ENCODE measurements at places on chromosomes 11 and 22.

DNA sequence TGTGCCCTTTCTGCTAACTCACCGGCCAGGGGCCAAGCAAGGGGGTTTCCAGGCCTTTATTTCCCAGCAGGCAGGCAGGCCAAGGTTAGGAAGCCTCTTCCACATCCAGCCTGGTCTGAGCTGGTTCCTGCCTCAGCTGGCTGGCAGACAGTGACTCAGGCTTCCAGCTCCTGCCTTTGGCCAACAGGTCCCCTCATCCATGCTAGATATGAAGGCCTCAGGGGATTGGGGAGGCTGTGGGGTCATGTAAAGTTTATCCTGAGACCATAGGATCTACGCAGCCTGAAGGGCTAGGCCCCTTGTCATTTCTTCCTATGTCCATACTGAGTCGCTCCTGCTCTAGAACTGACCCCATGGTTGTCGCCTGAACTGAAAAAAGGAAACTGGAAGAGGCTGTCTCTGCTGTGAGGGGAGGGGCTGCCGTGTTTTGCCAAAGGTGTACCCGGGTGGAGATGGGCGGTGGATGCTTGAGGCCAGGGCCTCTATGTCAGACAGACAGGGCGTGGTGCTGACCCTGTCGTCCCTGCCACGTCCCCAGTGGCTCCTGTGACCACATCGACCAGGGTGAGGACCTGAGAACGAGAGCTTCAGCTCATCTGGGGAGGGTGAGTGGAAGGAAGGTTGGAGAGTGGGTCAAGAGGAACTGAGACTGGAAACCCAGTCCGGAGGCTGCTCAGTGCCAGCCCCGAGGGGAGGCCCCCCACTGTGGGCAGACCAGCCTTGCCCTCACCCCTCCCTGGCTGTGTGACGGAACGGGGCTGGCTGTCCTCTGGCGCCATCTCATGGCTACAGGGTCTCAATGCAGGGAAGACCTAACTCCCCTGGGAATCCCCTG lies 17.0 kb downstream of the P2RY6 start:
- DNase-seq, result peak; percentile 88

GRCh38 chr11:44065161-44065661 lies 859 bp upstream of the ACCS start:
- no peak for DNase-seq

GRCh38 chr22:37304595-37305343 lies 22.5 kb downstream of the CYTH4 start:
- no peak for DNase-seq

DNA sequence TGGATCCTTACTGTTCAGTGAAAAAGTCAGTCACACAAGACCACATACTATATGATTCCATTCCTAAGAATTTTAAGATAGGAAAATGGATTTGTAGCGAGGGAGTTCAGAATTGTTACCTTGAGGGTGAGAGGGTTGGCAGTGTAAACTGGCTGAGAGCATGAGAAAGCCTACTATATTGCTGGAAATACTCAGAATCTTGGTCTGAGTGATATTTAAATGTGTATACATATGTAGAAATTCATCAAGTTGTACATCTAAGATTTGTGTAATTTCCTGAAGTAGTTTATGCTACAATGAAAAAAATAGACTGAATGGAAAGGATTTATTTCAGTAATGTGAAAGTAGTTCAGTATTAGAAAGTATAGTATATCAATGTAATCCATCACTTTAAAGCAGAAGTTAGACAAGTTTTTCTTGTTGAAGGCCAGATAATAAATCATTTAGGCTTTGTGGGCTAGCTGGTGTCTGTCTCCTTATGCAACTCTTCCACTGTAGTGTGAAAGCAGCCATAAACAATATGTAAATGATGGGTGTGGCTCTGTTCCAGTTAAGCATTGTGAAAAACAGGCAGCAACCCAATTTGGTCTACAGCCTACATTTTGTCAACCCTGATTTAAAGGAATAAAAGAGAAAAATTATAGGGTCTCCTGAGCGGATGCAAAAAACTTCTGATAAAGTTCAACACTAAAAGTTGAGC lies 127.2 kb upstream of the THY1 start:
- no peak for DNase-seq

GRCh38 chr11:64859542-64860414 lies 15.3 kb upstream of the CDC42BPG start:
- DNase-seq, result no peak

GRCh38 chr11:134331354-134332188 lies at the start of gene GLB1L2:
GLB1L2 (plus strand) TSS chr11:134331988; CDS start chr11:134332062, 74 bp downstream.
- DNase-seq, result peak; percentile 49

- DNase-seq, result peak; percentile 10
Observed at GRCh38 chr11:58301576-58301975, 33.5 kb upstream of the OR10W1 start.

- no peak for DNase-seq
Observed at GRCh38 chr11:119338965-119339588, 1.6 kb downstream of the C1QTNF5 start.

DNA sequence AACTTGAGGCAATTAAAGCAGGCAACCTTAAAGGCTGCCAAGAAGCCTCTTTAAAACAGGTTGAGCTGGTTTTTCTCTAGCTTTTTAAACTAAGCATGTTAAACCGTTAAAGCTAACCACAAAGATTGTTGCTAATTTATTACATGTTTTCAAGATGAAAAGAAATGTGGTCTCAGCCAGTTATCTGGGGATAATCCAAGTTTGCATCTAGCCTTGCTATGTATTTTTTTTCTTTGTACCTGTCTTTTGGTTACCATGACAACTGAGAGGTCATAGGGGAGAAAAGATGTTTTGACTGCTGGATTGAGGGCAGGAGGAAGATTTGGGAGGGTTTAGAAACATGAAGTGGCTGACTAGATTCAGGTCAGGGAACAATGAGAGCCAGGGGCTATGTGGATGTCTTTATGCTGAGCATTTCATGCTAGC lies 19.2 kb upstream of the PGM2L1 start:
- DNase-seq, result peak; percentile 12

GRCh38 chr22:45698094-45698493 lies 26.5 kb downstream of the ATXN10 start:
- no peak for DNase-seq

All from AG08395 (cell line).